ENCODE measurements at places on chromosomes 13 and 19. TPM values are rescaled to one million over a fixed set of nuclear protein-coding genes. Genes with fewer than 3 reads are reported as not detected.

Gene TPM4
- total RNA-seq, result 69.6 TPM

Gene GAPDHS
- not detected for total RNA-seq

Gene ACER1
- total RNA-seq, result not detected

Gene LGALS14
- total RNA-seq, result not detected

Gene MBNL2
- total RNA-seq, result 76.5 TPM

Gene SBK3
- total RNA-seq, result 21.1 TPM

Gene ZSCAN1
- not detected for total RNA-seq

Gene TGFBR3L
- 8.2 TPM for total RNA-seq

Gene NLRP7
- not detected for total RNA-seq

Gene ZNF560
- total RNA-seq, result 0.16 TPM

Gene CNN1
- 133 TPM for total RNA-seq

Gene CEACAM5
- total RNA-seq, result 0.19 TPM

Gene ZNF766
- total RNA-seq, result 9.2 TPM

Gene PCDH20
- total RNA-seq, result 0.30 TPM

- peaks cover 49% of the 10 kb centered on the region for H3K27me3 ChIP-seq
- H3K36me3 ChIP-seq, result no peaks in the 10 kb centered on the region
- peak overlapping the region; percentile 55 for H3K4me3 ChIP-seq
- H3K4me1 ChIP-seq, result peaks cover 10% of the 10 kb centered on the region
- H3K27ac ChIP-seq, result no peak overlapping the region
Measured at GRCh38 chr13:110812869-110813645, 99.6 kb downstream of the ING1 start.

DNA sequence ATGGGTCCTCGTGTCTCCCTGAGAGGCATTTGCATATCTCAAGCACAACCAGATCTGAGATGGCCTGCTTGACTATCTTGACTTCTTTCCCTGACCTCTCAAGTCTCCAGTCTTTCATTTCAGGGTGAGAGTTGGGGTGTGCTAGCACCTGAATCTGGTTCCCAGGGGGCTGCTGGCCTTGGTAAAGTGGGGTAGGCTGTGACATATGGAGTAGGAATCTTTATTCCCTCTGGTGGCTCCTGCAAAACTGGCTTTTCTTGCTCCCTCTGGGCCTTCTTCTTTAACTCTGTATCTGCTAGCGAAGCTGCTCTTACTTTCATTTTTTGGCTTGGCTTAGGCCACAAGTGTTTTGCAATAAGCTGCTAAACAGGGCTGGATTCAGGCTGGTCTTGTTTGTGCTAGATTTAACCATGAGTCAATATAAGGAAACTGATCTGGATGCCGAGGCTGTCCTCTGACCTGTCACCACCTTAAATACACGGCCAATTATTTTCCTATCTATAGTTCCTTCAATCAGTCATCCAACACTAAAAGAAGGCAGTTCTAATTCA lies 42.3 kb downstream of the ZNF493 start:
- peak overlapping the region; percentile 48 for H3K27ac ChIP-seq
- peak overlapping the region; percentile 37 for H3K4me3 ChIP-seq
- no peak for DNase-seq

DNA sequence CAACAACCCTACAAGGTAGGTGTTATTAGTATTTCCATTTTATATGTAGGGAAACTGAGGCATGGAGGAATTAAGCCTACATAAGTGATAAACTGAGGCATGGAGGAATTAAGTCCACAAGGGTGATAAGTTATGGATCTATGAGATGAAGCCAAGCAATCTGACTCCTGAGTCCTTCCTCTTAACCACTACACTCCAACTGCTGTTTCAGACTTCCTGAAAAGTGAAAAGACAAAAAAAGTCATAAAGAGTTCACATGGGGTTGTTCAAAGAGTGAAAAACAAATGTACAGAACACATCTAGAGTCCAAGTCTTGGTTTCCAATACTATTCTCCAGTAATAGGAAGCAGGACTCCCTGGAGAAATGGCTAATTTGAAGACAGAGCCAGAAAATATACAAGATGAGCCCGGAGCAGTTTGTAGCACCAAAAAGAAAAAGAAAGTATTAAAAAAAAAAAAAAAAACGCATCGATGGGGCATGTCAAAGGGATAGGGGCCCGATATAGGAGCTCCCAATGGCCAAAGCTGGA lies 12.1 kb downstream of the CRYL1 start:
- no peaks in the 10 kb centered on the region for H3K27me3 ChIP-seq
- no peak overlapping the region for H3K27ac ChIP-seq
- no peak for DNase-seq

GRCh38 chr19:33379151-33379829 lies 5.8 kb downstream of the CEBPG start:
- peaks cover 17% of the 10 kb centered on the region for H3K36me3 ChIP-seq
- H3K4me1 ChIP-seq, result peaks cover 81% of the 10 kb centered on the region
- H3K27me3 ChIP-seq, result no peaks in the 10 kb centered on the region
- no peak overlapping the region for H3K27ac ChIP-seq
- H3K4me3 ChIP-seq, result no peak overlapping the region

GRCh38 chr19:4378886-4379285 lies 21.5 kb downstream of the SH3GL1 start:
- DNase-seq, result no peak
- no peaks in the 10 kb centered on the region for H3K36me3 ChIP-seq
- no peak overlapping the region for H3K4me3 ChIP-seq
- peaks cover 68% of the 10 kb centered on the region for H3K4me1 ChIP-seq
- peak overlapping the region; percentile 88 for H3K27ac ChIP-seq

DNA sequence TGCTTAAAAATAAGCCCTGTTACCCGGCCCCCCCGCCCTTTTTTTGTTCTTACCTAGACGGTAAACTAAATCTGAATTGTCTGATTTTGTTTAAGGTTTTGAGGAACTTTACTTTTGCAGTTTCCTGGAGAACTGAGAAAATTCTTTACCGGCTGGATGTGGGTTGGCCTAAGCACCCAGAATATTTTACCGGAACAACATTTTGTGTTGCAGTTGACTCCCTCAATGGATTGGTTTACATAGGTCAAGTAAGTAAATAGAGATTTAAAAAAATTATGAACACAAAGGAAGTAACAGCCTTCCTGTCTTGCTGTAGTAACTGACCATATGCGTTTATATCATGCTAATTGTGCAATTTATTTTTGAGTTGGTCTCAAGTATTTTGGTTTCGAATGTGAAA lies 785 bp downstream of the NHLRC3 start:
- peak overlapping the region; percentile 88 for H3K27ac ChIP-seq
- no peaks in the 10 kb centered on the region for H3K27me3 ChIP-seq
- peaks cover 10% of the 10 kb centered on the region for H3K36me3 ChIP-seq
- DNase-seq, result no peak
- H3K4me3 ChIP-seq, result peak overlapping the region; percentile 94

DNA sequence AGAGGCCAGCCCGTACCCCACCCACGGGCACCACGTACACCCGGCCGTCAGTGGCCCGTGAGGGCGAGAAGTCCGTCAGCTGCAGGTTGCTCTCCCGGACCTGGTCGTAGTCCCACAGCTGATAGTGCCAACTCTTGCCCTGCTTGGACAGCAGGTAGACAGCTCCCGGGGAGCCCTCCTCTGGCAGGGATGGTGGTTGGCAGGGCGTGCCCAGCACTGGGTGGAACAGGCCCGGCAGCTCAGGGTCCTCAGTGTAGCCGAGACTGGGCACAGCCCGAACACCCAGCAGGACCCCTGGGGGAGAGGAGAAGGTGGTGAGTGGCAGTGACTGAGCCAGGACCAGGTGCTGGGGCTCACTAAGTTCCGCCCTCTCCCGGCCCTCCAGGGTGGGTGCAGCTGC lies 7.8 kb downstream of the ACTMAP start:
- DNase-seq, result no peak
- H3K4me1 ChIP-seq, result peaks cover 36% of the 10 kb centered on the region
- no peaks in the 10 kb centered on the region for H3K27me3 ChIP-seq
- peaks cover 26% of the 10 kb centered on the region for H3K36me3 ChIP-seq
- no peak overlapping the region for H3K27ac ChIP-seq

DNA sequence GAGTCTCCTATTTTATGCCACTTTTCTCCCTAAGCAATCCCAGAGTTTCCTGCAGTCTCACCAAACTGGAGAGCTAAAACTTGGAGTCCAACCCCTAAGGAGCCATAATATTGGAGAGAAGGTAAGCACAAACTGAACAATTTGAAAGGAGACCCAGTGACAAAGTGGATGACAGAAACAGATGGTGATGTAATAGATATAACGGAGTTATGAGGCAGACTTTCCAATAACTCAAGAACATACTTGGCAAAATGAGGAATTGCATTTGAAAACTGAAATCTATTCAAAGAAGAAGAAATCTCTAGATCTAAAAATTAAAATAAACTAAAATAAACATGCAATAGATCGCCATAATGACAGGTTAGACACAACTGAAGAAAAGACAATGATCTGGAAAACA lies 200.9 kb upstream of the MIR17HG start:
- no peak overlapping the region for H3K4me3 ChIP-seq
- no peak for DNase-seq
- H3K36me3 ChIP-seq, result no peaks in the 10 kb centered on the region
- no peak overlapping the region for H3K27ac ChIP-seq
- H3K4me1 ChIP-seq, result peaks cover 10% of the 10 kb centered on the region

- no peak for DNase-seq
- H3K27ac ChIP-seq, result no peak overlapping the region
- no peaks in the 10 kb centered on the region for H3K36me3 ChIP-seq
- peaks cover 94% of the 10 kb centered on the region for H3K4me1 ChIP-seq
- H3K27me3 ChIP-seq, result no peaks in the 10 kb centered on the region
- no peak overlapping the region for H3K4me3 ChIP-seq
Measured at GRCh38 chr19:16615808-16616207, 12.2 kb downstream of the MED26 start.

DNA sequence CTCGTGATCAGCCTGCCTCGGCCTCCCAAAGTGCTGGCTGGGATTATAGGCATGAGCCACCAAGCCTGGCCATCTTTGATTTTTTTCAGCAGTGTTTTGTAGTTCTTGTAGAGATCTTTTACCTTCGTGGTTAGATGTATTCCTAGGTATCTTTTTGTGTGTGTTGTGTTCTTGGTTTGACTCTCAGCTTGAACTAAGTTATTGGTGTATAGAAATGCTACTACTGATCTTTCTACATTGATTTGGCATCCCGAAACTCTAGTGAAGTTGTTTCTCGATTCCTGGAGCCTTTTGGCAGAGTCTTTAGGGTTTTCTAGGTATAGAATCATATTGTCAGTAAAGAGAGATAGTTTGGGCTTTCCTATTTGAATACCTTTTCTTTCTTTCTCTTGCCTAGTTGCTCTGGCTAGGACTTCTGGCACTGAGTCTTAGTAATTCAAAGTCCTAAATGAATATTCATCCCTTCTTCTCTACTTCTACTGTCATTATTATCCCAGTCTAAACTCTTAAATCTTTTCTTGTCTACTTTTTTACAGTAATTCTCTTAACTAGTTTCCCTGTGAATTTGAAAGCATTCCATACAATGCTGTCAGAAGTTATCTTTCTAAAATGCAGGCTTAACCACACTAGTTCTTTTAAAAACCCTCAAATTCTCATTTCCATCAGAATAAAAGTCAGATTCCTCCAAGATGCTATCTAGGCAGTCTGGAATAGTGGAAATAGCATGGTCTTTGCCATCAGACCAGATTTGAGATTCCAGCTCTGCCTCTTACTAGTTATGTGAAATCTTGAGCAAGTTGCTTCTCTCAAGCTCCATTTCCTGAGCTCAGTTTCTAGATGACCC lies 7.0 kb downstream of the GPR18 start:
- H3K27me3 ChIP-seq, result no peaks in the 10 kb centered on the region
- H3K36me3 ChIP-seq, result peaks cover 28% of the 10 kb centered on the region
- H3K4me3 ChIP-seq, result no peak overlapping the region

- H3K36me3 ChIP-seq, result no peaks in the 10 kb centered on the region
- H3K27me3 ChIP-seq, result no peaks in the 10 kb centered on the region
- no peak overlapping the region for H3K27ac ChIP-seq
- no peak overlapping the region for H3K4me3 ChIP-seq
- no peaks in the 10 kb centered on the region for H3K4me1 ChIP-seq
- DNase-seq, result no peak
Measured at GRCh38 chr13:73467125-73467524, 408.3 kb downstream of the KLF5 start.

DNA sequence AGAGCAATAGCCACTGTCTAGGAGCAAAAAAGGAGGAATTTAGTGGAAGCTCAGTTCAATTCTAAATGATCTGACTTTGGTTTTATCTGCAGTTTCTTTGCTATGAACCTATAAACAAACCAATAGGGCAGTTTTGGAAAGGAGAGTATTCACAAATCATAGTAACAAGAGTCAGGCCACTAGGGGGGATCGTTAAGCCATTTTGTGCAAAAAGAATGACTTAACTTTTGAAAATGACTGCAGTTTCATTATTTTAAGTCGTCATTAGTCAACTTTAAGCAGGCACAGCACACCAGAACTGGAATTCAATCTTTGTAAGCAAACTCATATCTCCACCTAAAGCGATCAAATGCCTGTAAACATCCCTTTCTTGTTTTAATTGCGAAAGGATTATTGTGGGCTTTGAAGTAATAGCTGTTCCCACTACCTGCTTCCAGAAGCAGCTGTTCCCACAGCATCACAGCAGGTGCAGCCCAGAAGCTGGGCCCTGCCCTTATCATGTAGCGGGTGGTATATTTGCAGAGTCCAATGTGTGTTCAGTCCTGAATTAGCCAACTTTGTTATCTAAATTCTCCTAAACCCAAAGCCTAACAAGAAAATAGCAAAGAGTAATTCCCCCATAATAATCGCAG lies 51.5 kb downstream of the SOX21 start:
- H3K27ac ChIP-seq, result no peak overlapping the region
- DNase-seq, result no peak
- H3K27me3 ChIP-seq, result peaks cover 45% of the 10 kb centered on the region
- no peaks in the 10 kb centered on the region for H3K36me3 ChIP-seq
- H3K4me1 ChIP-seq, result no peaks in the 10 kb centered on the region

- H3K4me3 ChIP-seq, result no peak overlapping the region
- H3K4me1 ChIP-seq, result no peaks in the 10 kb centered on the region
- no peak overlapping the region for H3K27ac ChIP-seq
Measured at GRCh38 chr13:91592056-91593014, 193.9 kb downstream of the GPC5 start.

DNA sequence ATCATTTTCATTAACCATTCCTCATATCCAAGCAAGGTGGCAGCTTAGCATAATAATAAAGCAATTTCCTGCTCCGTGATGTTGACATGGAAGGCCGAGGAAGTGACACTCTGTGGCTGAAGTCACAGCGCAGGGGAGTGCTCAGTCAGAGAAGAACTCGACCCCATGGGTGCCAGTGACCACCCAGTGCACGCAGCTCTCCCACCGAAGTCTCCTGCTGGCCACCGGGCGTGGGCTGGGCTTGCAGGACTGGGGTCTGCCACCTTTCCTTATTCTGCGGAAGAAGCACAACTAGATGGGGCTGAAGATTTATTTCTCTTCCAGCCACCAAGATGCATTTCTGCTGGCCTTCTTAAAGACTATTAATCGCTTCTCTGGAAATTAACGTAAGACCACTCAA lies 132.1 kb upstream of the SPACA7 start:
- H3K4me1 ChIP-seq, result no peaks in the 10 kb centered on the region
- H3K36me3 ChIP-seq, result no peaks in the 10 kb centered on the region
- H3K27me3 ChIP-seq, result peaks cover 53% of the 10 kb centered on the region
- DNase-seq, result no peak
- H3K27ac ChIP-seq, result no peak overlapping the region
- H3K4me3 ChIP-seq, result no peak overlapping the region

GRCh38 chr19:32189956-32190706 lies 155.3 kb upstream of the ZNF507 start:
- no peak overlapping the region for H3K27ac ChIP-seq
- H3K36me3 ChIP-seq, result no peaks in the 10 kb centered on the region
- H3K27me3 ChIP-seq, result peaks cover 57% of the 10 kb centered on the region
- no peaks in the 10 kb centered on the region for H3K4me1 ChIP-seq
- no peak for DNase-seq
- H3K4me3 ChIP-seq, result no peak overlapping the region
